ENCODE measurements at places on chromosomes 12 and 14.

DNA sequence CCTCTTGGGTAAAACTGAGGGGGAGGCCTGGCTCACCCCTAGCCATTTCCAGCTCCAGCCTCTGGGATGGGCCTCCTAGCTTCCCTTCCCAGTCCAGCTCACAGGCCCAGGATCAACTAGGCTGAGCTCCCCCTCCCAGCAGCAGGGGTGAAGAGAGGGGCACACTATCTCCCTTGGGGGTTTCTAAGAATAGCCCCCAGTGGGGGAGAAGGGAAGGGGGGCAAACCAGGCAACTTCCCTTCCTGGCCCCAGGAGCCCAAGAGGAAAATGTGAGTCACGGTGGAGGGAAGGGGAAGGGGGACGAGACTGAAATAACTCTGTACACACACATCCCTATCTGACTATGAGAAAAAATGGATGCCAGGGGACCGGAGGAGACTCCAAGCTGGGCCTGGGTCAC is 9.0 kb downstream of the ADCY6 start:
- DNase-seq: no peak

DNA sequence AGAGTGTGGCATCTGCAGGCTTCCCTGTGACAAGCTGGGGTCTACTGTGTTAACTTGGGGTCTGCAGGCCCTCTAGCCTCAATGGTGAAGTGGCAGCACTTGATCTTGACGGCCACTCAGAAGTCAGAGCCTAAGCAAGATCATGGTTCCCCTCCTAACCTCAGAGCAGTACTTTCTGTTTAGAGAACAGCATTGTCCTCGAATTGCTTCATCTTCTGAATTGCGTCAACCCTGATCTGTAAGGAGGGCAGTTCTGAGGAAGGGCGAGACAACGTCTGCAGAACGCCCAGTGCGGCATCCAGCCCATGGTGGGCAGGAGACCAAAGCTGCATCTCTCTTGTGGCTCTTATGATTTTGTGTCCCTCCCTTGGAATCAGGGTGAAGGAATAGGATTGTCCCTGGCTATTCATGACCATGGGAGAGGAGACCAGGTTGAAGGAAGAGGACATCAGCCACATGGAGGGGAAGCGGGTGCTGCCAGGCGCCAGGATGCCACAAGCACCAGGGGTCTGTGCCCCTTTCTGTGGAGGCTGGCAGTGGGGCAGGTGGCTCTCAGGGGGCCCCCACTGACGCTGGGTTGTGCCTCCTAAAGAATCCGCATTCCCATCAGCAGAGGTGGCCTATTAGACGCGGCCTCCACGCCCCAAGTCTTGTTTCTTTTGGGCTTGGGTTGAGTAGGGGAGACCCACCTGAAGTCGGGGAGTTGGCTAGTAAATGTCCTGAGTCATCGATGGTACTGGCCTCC is 2.2 kb downstream of the SERPINA9 start:
- DNase-seq: no peak

GRCh38 chr12:2682296-2683251 is 112.2 kb upstream of the FKBP4 start:
- DNase-seq: peak; percentile 36

DNA sequence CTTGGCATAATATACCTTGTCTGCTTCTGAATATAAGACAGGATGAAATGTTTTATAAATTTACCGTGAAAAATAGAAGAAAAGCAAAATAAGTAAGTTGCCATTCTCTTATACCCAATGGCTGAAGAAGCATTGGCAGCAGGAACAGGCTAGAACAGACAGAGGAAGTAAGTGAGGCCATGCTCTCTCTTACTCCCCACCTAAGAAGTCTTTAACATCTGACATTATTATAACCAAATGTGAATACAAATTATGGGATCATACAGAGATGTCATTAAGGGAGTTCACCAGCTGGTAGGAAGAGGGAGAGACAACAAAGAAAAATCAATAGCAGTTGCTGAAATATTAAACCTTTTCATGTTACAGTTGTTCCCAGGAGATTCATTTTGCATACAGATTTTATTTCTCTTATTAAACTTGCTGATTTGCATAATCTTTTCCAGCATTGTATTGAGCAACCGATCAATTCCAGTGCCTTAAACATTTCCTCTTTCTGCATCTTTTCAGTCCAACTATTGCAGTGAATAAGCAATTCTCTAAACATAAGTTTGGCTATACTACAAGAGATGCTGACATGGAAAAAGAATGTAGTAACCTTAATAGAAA is 270.6 kb downstream of the SLC6A15 start:
- no peak for DNase-seq

DNA sequence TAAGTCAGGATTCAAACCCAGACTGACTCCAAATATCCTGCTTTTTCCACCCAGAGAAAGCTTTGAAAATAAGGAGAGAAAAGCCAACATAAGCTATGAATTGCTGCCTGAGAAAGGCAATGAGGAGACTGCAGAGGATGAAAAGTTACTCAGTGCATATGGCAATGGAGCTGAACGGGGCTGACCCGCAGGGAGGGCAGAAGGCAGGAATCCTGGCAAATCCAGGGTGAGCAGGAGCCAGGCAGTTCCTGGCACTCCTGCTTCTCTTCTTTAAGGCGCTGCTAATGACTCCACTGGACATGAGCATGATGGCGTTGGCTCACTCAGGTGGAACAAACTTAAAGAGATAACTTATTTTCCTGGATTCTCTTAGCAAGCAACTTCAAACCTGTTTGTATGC is 95.2 kb upstream of the TMCC3 start:
- no peak for DNase-seq

- DNase-seq: no peak
Observed at GRCh38 chr12:111650912-111651311, 34.8 kb downstream of the BRAP start.

DNA sequence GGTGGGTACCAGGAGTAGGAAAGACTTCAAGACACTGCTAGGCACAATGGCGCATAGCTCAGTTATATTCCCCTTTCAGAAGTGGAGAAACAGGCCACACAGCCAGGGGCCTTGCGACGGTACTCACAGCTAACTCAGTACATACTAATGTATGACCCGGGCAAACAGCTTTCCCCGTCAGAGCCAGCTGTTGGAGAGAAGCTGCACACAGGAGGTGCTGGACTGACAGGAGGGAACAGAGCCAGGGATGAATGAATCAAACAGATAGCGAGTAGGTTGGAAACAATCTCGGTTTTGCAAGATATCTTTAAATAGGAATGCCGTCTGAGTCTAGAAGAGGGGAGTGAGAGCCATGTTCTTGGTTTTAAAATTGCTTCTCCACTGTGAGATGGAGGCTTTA is 45.5 kb downstream of the PRIMA1 start:
- DNase-seq: no peak

GRCh38 chr12:94080341-94081009 is 67.9 kb upstream of the PLXNC1 start:
- no peak for DNase-seq

DNA sequence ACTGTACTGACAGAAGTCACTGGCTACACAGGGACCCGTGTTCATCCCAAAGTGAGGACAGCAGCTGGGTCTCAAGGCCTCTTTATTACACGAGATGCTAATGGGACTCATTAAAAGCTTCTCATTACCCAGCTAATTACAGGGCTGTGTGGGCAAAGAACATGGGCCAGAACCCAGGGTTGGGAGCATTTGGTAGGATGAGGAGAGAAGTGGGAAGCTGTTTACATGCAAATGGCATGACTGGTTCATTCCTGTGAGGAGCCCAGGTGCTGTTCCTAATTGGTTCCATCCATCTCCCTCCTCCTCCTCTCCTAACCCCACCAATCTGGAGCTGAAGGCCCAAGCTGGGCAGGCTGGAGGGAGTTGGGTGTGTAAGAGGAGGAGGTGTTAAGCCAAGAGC is 8.9 kb upstream of the TAC3 start:
- no peak for DNase-seq

GRCh38 chr14:88605594-88605993 is 42.8 kb downstream of the ZC3H14 start:
- no peak for DNase-seq

- DNase-seq: no peak
Observed at GRCh38 chr14:29926228-29926627, 1.4 kb downstream of the PRKD1 start.

- no peak for DNase-seq
Observed at GRCh38 chr12:104433061-104433460, 23.7 kb upstream of the CHST11 start.

DNA sequence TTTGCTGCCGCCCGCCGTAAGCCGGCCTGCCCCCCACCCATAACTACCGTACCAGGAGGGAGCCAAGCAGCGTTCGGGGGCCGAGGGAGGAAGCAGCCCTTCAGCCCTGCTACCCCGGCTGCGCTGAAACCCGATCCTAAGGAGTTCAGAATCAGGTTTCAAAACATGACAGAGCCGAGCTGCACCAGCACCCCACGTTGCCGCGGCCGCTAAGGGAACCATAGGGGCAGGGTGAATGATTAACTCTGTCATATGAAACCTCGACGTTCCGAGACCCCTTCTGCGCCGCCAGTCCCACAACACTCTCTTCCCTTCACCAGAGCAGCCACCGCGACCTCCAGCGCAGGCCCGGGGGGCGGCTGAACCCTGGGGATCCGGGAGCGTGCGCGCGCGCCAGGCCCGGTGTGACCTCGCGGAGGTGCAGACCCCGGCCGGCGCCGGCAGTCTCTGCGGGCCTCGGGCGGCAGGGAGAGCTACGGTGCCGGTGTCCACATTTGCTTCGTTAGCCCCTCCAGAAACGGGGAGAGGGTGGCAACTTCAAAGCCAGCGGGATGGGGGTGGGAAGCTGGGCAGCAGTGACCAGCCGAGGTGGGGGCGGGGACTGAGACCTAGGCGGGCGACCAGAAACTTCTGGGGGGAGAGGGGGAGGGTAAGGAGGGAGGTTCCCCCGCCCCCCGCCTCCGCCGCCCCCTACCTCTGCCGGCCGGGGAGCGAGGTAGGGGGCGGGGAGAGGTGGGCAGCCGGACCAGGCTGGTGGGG is 1.6 kb downstream of the SIX4 start:
- no peak for DNase-seq

DNA sequence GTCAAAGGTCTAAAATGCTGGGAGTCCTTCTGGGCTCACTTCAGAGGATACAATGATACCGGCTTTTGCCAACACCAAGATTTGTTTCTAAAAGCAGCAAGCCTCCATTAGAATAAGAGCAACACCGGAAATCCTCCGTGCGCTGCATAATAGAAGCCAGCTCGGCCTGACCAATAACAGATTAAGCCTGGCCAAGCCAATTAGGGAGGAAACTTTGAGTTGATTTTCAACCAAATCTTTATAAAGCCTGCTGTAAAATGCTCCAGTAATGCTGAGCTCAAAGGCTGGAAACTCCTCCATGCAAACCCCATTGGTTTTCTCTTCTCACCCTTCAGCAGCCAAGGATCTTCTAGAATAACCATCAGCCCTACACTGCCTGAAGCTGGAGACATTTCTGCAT is 150.1 kb downstream of the NTF3 start:
- no peak for DNase-seq

GRCh38 chr14:91119556-91120311 is 5.9 kb downstream of the DGLUCY start:
- no peak for DNase-seq

DNA sequence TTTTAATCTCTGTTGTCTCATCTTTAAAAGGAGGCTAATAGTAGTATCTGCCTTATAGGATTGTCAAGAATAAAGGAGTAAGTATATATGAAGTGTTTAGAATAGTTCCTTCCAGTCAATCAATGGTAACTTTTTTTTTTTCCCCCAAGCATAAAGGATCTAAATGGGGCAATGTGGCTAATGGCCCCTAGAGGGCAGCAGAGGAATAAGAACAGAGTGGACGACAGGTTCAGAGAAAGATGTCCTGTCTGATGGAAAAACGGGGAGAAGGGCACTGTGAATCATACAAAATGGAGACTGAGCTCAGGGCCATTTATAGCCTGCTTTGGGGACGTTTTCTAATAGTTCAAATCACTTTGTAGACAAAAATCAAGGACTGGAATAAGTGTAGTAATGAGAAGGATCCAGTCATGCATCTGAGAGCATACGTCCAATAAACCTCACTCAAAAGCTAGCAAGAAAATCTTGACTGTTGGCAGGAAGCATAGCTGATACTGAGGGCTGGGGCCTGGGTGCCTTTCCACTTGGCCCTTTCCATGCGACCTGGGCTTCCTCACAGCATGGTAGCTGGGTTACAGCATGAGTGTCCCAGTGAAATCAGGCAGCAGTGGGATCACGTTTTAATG is 51.3 kb downstream of the IFNG-AS1 start:
- DNase-seq: peak; percentile 45

GRCh38 chr12:83185241-83185640 is 498.5 kb downstream of the TMTC2 start:
- DNase-seq: no peak

GRCh38 chr12:19451196-19451595 is 11.9 kb downstream of the AEBP2 start:
- no peak for DNase-seq

All from AG04450 (cell line).